ENCODE measurements at places on chromosomes 1 and 21.

- DNase-seq = no peak
These were observed 92.2 kb downstream of the OSBPL9 start for GRCh38 chr1:51708911-51709760.

GRCh38 chr1:245142171-245142798 is 12.5 kb upstream of the KIF26B start:
- no peak for DNase-seq

DNA sequence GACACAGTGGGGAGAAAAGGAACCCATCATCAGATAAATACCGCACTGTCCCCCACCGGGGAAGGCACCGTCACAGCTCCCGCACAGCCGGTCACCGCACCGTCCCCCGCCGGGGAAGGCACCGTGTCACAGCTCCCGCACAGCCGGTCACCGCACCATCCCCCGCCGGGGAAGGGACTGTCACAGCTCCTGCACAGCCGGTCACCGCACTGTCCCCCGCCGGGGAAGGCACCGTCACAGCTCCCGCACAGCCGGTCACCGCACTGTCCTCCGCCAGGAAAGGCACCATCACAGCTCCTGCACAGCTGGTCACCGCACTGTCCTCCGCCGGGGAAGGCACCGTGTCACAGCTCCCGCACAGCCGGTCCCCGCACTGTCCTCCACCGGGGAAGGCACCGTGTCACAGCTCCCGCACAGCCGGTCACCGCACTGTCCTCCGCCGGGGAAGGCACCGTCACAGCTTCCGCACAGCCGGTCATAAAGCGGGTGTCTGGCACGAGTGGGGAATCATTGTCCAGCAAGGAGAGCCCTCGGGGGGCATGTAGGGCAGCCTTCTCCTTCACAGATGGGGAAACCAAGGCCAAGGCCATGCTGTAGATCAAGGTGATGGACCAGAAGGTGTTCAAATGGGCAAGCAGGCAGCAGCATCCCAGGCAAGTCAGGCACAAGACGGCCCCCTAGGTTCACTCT is 280.1 kb downstream of the NPHP4 start:
- DNase-seq = no peak

- no peak for DNase-seq
These were observed 339 bp downstream of the LHX4 start for GRCh38 chr1:180230416-180230790.

- no peak for DNase-seq
These were observed 12.6 kb upstream of the SAMD11 start for GRCh38 chr1:910881-911721.

- DNase-seq = no peak
These were observed 312.8 kb downstream of the OMA1 start for GRCh38 chr1:58233729-58234128.

DNA sequence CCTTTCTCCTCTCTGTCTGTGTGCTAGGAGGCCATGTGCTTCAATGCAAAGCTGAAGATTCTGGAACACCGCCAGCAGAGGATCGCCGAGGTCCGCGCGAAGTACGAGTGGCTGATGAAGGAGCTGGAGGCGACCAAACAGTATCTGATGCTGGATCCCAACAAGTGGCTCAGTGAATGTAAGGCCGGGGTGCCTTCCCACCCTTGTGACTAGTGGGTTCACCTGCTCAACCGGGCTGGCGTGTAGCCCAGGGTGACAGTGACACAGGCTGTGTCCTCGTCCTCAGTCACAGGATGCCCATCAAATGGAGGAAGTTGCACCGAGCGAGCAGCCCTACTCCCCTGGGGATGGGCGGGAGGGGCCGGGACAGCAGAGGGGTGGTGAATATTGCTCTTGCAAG is 544.1 kb downstream of the KIF26B start:
- DNase-seq = no peak

- no peak for DNase-seq
These were observed 18.1 kb upstream of the PCP4 start for GRCh38 chr21:39849014-39849655.

GRCh38 chr1:51666478-51666877 is 49.6 kb downstream of the OSBPL9 start:
- no peak for DNase-seq

DNA sequence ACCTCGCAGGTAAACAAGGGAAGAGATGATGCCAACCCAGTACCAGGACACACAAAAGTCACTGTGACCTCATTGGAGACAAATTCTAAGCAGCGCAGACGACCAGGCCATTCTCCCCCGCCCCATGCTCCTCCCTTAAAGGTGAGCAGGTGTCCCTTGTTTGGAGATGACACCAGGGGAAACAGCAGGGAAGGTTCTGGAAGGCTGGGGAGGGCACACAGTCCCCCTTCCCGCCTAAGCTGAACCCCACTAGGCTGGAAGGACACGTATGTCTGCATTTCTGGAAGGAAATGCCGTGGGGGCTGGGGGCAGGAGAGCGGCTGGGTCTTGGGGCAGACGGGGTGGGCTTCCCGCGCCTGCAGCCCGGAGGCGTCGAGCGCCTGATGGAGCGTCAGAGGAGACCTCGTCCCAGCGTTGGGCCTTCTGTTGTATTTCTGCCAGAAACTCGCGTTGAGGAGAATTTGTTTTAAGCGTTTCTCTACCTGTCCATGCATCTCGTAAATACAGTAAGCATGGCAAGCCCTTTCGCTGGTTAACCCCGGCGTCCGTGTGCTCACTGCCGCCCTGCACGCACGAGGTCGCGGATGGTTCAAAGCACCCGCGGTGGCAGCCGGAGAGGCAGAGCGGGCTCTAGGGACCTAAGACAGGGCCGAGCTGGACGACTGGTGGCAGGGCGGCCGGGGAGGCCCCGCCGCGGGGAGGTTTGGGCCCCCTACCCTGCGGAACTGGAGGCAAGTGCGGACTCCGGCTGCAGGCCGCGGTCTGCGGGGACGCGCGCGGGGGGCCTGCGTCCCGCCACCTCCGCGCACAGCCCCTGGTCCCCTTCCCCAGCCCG is 1.2 kb upstream of the LHX4 start:
- no peak for DNase-seq

GRCh38 chr1:43005460-43006361 is 47.0 kb upstream of the SLC2A1 start:
- DNase-seq = no peak

- DNase-seq = no peak
These were observed 25.3 kb upstream of the NMNAT2 start for GRCh38 chr1:183443466-183443865.

DNA sequence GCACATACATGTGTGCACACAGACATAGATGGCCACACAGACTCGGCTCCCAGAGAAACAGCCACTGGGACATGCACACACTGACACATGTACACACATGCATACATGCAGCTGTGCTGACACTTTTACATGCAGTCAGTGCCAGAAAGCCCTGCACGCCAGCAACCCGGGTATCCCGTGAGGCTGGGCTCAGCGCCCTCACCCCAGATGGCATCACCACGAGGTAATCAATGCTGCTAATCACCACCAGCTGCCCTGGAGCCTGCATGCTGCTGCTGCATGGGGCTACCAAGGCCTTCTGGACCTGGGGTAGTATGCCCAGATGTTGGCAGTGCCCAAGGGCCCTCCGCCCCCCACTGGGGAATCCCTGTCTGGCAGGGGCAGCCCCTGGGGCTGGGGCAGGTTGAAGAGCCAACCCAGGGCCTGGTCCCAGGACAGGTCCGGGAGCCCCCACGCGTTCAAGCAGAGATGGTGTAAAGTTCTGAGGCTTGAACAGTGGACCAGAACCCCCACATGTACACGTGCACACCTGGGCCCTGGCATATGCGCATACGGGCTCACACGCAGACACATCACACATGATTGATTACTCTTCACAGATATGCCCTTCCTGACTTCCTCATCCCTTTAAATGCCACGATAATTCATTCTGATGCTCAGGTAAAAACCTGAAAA is 2.7 kb upstream of the COL16A1 start:
- DNase-seq = no peak

DNA sequence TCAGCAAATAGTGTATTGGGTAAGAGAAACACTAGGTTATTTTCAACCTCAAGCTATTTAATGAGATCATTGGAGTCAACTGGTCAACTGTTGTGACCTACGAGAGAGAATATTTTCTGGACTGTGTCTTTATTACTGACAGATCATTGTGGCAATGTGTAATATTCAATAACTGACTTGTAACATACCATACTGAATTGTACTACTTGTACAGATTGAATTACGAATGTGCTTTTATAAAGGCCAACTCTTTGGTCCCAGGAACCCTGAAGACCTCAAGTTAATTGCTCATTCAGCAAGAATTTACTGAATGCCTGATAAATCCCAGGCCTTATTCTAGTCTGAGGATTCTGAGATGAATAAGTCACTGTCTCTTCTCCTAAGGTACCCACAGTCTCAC is 56.1 kb upstream of the CAMK1G start:
- no peak for DNase-seq

DNA sequence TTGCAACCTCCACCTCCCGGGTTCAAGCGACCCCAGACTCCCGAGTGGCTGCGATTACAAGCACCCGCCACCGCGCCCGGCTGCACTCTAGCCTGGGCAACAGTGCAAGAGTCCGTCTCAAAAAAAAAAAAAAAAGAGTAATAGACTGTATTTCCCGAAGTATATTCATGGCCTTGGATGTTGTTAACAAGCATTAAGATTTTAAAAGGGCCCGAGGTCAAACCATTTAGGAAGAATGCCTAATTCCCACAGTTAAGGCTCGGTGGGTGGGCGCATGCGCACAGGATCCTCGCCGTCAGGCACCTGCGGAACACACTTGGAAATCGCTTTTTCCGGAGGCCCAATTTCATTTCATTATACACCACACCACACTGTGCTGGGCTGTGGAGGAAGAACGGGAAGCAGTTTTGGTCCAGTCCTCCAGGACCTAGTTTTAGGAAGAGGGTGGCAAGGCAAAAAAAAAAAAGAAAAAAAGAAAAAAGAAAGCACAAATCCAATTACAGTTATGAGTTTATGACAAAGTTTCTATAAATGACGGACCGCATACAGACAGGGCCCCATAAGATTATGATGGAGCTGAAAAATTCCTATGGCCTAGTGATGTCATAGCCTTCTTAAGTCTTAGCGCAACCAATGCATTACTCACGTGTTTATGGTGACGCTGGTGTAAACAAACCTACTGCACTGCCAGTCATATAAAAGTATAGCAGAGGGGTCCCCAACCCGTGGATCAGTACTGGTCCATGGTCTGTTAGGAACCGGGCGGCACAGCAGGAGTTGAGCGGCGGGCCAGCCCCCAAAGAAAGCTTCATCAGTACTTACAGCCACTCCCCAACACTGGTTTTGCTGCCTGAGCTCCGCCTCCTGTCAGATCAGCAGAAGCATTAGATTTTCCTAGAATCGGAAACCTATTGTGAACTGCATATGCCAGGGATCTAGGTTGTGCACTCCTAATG is 38.2 kb downstream of the H3-3A start:
- peak; percentile 37 for DNase-seq

- DNase-seq = no peak
These were observed 1093.1 kb downstream of the MRPL39 start for GRCh38 chr21:24514081-24514733.
